ENCODE measurements at places on chromosomes 11 and 22.

- no peak for DNase-seq
Measured at GRCh38 chr11:64845129-64845775, 799 bp upstream of the CDC42BPG start.

GRCh38 chr11:92061456-92062062 is 163.1 kb upstream of the FAT3 start:
- DNase-seq, result no peak

- no peak for DNase-seq
Measured at GRCh38 chr11:1501421-1502167, 15.0 kb upstream of the MOB2 start.

DNA sequence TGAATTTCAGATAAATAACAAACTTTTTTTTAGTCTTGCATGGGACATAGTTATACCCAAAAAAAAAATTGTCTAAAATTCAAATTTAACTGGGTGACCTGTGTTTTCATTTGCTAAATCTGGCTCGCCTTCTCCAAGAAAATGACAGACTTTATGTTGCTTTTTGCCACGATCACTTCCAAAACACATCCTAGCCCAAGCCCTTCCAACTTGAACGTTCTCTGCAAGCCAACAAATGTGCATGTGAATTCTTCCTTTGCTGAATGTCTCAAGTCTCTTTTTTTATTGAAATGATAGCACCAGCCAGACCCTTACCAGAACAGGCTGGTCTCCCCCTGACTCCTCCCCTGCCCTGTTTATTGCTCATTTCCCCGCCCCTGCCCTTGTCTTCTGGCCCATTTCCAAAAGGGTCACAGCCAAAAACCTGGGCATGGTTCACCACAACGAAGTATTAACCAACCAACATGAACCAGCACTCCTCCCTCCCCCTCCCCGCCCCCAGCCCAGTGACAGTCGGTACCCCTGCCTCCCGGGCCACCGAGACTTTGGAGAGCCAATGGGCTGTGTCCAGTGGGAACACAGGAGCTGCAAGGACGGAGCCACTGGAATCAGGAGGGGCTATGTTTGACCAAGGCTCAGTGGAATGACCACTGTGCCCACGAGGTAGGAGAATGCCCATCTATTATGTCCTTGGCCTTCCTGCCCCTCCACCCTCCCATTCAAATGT is 63.2 kb downstream of the BTG4 start:
- no peak for DNase-seq

DNA sequence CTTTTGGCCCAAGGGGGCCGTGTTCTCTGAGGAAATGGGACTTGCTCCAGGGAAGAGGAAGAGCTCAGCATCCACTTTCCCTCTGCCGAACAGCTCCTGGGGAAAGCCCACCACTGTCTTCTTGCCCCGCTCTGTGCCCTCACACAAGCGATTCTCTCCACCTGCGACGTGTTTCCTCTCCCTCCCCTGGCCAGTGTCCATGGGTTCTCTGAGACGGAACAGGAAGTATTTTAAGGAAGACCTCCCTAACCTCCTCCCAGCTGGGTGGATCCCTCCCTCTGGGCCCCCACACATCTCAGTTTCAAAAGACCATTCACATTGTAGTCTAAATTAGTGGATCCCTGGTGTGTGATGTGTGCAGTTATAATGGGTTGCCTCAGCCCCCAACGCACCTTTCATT is 1.6 kb downstream of the TP53AIP1 start:
- DNase-seq, result no peak
